Activated CD4-positive, alpha-beta T cell treated with anti-CD3 and anti-CD28 coated beads for 4 hours (primary cell): ENCODE measurements at places on chromosomes 6 and 20.

- no peak for DNase-seq
Measured at GRCh38 chr6:116507324-116507723, 4.1 kb upstream of the CALHM5 start.

DNA sequence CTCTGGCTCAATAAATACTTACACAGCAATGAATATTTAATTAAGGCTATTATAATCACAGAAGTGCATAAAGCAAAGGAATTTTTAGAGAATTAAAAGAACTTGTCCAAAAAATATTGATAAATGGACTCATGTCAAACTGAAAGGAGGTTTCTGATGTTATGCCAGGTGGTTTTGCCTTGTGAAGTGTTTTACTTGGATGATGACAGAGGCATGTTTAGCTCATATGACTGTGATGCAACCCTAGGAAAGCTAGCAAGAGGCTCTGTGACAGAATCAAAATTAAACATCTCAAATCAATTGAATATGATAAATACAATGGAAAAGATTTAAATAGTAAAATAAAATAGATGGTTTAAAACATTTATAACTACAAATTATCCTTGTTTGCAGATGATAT lies 137.3 kb downstream of the TMEM200A start:
- DNase-seq: no peak

- peak; percentile 30 for DNase-seq
Measured at GRCh38 chr6:129280749-129281148, 397.8 kb downstream of the LAMA2 start.

DNA sequence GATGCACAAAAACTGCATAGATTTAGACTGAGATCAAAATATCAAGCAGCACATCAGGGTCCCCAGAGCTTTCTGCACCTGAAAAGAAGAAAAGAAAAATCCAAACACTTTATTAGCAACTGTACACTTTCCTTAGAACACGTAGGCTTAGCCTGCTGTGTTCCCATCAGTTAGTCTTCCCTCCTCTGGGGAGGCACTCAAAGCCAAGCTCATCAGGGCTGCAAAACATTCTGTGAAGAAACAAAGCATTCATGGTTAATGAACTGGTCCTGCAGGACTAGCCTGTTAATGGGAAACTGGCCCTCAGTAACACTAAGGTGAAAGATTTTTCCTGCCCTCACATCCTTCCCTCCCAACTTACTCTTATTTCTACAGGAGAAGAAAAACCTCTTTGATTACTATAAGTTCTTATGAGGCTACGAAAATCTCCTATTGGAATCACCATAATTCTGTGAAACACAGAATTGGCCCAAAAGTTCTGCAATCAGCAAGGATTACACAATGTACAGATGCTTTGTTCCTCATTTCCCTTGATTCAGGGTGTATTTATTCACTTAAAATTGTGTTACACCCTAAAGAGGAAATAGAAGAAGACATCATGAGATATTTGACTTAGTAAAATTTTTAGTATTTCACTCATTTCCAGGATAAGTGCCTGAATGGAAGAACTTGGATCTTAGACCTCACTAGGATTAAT lies 901.0 kb upstream of the MAP3K7 start:
- DNase-seq: no peak

DNA sequence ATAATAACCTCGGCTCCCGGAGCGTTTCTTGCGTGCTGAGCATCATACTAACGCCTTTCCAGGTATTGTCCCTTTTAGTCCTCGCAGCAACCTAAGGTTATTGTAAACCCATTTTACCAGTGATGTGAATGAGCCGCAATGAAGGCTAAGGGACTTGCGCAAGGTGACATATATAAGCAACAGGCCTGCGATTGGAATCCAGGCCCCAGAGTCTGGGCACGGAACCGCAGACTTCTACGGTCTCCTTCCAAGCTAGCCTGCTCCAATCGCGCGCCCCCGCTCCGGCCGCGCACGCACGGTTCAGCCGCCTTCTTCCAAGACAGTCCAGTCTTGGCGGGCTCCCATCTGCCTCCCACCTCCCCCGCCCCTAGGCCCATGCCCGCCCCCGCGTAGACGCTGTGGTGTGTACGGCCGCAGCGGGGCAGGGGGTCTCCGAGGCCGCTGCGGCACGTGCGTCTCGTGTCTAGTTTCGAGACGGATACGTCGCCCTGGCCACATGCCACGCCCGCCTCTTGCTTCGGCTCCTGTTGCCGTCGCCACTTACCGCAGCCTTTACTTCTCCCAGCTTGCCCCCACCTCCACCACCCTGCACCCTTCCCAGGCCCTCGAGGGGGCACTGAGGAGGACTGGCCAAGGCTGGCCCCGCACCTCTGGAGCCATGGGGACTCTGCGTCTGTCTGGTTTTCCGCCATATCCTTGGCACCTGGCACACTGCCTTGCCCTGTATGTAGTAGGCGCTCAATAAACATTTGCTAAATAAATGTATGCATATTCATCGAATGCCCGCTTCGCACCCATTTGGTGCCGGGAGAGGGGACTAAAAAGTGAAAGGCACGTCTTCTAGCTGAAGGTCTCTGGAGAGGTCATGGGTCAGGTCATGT lies 855 bp upstream of the GFOD1 start:
- DNase-seq: no peak

DNA sequence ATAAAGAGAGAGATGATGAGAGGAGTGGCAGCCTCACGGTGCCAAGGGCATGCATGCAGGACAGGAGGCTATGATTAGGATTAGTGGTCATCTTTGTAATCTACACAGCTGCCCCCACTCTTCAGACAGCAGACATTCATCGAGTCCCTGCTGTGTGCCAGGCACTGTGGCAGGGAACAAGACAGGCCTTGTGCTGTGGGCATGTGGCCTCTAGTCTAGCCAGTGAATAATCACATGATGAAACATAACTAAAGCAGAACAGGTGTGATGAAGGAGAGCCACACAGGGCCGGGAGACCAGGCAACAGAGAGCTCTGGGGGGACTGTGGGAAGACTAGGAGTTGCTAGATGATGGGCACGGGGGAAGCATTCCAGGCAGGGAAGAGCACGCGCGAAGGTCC lies 22.2 kb downstream of the TOX2 start:
- DNase-seq: no peak

- DNase-seq: no peak
Measured at GRCh38 chr20:23131766-23132165, 45.6 kb upstream of the CD93 start.

GRCh38 chr6:43708860-43709653 lies 21.5 kb upstream of the MRPS18A start:
- no peak for DNase-seq
